ENCODE measurements at places on chromosomes 1 and 21.

- DNase-seq: no peak
These were observed 52.4 kb downstream of the SLC45A1 start for GRCh38 chr1:8370046-8370881.

DNA sequence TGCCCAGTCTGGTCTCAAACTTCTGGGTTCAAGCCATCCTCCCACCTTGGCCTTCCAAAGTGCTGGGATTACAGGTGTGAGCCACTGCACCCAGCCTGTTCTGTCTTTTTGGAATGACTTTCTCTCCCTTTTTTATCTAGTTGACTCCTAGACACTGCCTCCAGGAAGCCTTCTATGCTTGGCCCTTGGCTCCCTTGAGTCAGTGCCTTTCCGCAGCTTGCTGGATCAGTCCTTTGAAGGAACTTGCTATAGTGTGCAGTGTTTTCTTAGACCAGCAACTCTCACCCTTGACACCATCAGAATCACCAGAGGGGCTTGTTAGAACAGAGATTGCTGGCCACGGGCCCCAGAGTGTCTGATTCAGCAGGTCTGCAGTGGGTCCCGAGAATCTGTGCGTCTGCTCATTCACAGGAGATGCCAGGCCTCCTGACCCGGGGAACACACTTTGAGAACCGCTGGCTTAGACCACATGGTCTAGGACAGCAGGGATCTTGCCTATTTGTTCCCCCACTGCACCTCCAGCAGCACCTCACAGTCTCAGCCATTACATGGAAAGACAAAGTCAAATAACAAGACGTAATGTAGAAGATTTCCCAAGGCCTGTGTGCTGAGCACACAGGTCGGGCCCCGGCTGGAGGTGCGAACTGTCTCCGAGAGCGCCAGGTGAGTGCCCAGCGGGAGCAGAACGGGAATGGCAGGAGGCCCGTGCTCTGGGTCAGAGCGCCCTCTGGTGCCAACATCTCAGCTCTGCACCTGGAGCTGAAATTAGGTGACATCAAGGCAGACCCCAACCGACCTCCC is 27.4 kb upstream of the CTPS1 start:
- DNase-seq: peak; percentile 50

GRCh38 chr1:87959236-87959635 is 630.6 kb downstream of the LMO4 start:
- DNase-seq: no peak

DNA sequence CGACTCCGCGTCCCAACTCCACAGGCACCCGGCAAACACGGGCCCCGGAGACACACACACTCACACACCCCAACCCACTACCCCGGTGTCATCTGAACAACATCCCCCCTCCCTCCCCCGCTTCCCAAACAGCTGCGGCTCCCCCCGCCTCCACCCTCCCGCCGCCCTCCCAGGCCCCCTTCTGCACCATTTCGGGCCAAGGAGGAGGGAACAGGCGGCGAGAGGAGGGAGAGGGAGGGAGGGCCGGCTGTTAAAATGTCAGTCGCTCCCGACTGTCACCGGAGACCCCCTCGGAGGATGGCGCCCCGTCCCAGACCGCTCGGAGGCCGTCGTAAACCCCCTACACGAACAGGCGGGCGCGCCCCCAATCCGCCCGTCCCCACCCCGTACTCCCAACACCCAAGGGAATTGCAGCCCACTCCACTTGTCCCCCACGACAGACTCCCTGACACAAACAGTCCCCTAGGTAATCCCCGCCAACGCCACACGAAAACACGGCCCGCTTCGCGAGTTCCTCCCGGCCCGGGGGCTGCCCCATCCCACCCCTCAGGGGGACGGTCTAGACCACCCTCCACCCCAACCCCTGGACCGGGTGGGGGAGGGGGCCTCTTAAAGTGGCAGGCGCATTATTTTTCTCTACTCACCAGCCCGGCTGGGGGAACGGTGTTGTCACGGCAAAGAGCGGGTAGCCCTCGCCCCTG is 583 bp downstream of the MEF2D start:
- DNase-seq: peak; percentile 45

GRCh38 chr1:209885403-209886218 is 52.4 kb upstream of the SYT14 start:
- DNase-seq: no peak

DNA sequence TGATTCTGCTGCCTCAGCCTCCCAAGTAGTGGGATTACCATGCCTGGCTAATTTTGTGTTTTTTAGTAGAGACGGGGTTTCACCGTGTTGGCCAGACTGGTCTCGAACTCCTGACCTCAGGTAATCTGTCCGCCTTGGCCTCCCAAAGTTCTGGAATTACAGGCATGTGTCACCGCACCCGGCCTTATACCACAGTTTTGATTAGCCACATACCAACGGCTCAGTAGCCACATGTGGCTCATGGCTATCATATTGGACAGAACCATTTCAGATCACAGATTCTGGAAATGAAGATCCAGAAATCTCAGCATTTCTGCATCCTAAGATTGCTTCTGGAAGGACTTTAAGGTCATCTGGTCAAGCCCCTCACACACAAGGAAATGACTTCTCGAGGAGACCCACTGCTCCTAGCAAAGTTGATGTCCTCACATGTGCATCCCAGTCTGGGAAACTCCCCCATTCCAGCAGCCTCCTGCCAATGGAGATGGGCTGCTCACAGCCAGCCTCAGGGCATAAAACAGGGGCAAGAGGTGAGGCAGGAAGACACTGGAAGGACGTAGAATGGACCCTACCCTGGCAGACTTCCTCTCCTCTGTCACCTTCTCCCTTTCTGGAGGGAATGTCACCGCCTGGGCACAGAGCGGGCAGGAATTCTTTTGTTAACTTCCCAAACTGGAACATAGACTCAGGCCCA is 17.5 kb upstream of the CITED4 start:
- no peak for DNase-seq

DNA sequence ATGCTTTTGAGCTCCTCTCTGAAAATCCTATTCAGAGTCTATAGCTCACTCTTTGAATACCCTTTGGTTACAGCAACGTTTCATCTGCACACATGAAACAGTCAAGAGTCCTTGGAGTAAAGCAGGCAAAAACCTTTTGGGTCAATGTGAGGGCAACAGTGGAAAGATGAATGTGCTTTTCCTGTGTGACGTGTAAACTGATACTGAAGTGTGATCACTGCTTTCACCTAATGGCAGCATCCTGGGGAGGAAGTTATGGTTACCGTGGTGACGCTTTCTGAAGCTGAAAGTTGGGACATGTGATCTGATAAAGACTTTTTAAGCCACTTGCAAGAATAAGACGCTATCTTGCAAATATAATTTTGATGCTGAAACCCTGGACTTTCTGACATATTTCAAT is 160.0 kb downstream of the SEC16B start:
- no peak for DNase-seq

DNA sequence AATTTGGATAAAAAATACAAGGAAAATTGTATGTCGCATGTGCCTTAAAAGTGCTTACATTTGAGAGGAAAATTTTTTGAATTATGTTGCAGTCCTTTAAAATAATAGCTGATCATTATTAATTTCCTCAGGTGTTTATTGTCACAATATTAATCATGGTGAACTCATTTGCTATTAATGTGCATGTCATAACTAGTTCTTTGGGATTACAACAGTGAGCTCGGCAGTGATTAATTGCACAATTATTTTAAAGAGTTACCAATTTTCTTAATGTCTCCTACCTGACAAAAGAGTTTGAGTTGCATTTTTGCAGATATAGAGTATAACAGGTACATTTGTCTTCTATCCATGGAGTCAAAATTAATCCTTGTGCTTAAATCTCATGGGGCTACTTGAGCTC is 854.3 kb downstream of the BRINP3 start:
- DNase-seq: no peak

DNA sequence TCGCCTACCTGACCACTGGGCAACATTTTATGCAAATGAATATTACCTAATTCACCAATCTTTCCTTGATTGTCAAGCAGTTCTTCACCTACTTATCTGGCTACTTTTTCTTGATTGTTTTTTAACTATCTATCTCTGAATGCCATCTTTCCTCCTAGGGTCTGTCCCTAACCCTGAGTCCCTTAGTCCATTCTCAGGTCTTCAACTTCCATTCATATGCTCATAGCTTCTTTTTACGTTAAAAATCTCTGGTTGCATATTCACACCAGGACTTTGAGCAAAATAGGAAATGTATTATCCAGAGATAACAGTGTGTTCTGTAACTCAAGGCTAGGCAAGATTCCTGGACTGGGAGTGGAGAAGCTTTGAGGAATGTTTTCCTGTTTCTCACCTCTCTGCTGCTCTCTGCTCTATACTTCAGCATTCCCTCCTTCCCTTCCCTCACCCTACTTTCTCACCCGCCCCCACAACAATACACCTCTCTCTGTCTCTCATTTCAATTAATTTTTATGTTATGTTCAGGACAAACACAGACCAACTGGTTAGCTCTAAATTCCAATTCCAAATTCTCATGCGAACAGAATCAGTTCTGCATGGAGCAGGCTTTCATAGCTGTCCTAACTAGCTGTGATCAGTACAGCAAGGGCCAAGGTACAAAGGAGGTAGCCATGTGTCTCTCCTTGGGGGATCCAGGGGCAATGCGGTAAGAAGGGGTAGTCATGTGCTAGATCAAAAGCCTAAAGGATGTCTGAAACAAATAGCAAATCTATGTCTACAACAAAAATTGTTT is 278.4 kb downstream of the USH2A start:
- DNase-seq: no peak

DNA sequence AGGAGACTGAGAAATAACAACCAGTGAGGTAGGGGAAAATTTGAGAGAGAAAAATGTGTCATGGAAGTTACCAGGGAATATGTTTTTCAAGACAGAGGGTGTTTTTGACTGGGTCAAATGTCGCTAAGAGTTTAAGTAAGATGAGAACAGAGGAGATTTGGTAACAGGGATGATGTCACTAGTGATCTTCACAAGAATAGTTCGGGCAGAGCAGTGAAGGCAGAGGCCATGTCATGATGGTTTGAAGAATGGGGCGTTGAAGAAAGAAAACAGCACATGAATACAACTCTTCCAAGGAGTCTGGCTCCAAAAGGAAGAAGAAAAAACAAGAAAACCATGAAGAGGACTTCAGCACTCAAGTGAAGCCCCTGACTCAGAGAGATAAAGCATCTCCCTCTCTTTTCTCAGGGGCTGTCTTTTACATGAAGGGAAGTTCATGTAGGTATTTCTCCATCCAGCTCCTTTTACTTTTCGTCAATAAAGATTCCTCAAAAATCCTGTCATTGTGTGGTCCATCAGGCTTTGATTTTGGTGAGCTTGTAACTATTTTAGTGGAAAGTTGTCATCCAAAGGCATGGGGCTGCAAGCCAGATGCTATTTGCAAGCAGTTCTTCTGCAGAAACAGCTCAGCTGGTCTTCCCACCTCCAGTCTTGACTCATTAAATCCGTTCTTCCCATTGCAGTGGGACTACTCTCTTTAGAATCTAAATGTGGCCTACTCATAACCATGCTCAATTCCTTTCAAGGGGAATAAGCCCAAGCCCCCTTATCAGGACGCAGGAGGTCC is 397.3 kb downstream of the LMX1A start:
- no peak for DNase-seq

DNA sequence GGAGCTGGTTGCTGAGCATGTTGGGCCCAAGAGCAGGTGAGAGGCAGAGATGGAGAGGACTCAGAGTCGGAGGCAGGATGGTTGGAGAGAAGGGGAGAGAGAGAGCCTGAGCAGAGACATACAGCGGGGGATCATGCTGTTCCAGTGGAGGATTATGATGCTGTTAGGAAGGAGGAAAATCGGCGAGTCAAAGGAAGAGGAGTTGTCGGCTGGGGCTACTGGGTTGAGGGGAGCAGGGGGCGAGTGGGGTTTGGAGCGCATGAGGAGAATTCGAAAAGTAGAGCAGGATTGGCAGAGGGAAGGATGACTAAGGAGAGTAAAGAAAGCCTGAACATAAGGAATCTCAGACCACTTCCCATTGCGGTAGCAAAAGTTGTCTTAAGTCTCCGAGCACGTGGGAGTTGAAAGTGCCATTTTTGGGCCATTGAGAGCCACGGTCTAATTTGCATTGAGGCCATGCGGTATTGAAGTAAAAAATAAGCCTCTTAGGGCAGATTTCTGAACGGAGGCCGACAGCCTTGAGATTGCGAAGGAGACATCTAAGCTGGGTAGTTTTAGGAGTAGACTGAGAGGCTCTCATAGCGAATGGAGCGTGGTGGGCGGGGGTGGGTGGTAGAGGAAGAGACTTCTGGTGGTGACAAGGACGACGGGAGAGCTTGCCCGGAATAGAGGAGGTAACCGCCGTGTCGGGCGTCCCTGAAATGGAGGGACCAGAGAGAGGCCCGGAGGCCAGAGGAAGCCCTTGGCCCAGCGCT is 140.4 kb upstream of the ETV3 start:
- DNase-seq: no peak

GRCh38 chr1:160260406-160261382 is 1.7 kb downstream of the DCAF8 start:
- DNase-seq: no peak

- peak; percentile 24 for DNase-seq
These were observed 56.0 kb downstream of the TBCE start for GRCh38 chr1:235423214-235423652.

DNA sequence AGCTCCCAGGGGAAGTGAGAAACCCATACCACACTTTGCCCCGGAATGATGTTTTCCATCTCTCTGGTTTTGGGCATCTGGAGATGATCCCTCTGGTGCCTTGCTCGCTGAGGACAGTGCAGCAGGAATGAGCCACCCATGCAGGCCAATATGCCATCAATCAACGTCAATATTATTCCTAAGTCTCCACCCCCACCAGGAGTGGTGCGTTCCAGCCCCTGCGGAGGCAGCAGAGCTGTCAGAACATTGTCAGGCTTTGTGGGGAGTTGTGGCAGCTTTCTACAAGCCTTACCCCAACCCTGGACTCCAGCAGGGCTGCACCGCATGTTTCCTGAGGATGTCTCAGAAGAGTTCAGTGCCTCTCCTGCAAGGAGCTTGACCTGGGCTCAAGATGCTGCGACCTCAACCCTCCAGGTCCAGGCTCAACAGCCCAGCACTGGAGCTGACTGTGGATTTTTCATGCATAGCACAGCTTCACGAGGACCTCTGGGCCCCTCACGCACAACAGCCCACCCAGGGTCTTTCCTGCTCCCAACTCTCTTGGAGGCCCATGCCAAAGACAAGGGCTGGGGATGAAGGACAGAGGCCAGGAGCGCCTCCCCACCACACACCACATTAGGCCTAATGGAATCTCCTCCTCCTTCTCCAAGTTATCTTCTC is 67.5 kb downstream of the PSMG1 start:
- DNase-seq: no peak

GRCh38 chr1:85132078-85132720 is 68.6 kb downstream of the SYDE2 start:
- DNase-seq: no peak

DNA sequence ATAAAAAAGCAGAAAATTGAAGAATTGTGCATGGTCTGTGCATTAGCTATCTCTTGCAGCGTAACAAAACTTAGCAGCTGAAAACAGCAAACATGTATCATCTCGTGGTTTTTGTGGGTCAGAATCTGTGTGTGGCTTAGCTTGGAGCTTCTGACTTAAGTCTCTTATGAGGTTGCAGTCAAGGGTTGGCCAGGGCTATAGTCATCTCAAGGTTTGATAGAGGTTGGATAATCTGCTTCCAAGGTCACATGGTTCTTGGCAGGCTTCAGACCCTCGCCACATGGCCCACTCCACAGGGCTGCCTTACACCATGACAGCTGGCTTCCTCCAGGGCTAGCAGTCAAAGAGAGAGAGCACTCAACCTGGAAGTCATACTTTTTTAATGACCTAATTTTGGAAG is 35.9 kb downstream of the CNST start:
- no peak for DNase-seq

Measured in activated gamma-delta T cell treated with Interleukin-2 at 50 U/mL for 16 hours (primary cell).